Spleen (tissue), 13 donors: ENCODE measurements at places on chromosomes 12 and 14.

- peak; percentile 91 for DNase-seq
Measured at GRCh38 chr12:101697930-101698799, 725 bp downstream of the CHPT1 start.

DNA sequence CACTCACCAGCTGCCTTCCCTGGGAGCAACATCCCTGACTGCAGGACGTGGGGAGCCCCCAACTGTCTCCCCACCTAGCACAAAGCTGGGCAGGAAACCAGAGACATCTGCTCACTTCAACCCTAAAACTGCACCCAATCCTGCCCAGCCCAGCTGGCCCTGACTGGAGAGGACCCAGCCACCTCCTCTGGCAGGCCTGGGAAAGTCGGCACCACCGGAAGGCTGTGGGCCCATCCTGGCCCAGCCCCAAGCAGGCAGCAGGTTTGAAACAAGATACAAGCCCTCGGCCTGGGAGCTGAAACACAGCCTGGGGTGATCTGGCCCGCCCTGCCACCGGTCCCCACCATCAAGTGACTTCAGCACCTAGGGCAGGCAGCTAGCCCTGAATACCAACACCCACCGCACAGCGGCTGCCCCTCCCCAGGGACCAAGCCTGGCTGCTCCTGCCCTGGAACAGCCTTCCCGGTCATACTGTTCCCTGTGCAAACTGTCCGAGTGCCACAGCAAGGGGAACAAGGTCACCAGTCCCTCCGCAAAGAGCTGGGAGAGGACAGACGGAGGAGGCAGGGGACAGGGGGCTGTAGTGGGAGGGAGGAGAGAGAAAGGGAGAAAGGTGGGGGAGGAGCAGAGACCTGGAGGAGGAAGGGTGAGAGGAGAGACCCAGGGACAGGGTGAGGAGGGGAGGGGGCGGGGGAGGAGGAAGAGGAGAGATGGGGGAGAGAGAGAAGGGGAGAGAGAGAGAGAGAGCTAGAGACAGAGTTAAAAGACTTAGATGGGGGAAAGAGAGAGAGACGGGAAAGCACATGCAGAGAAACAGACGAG lies 115.7 kb downstream of the RFLNA start:
- no peak for DNase-seq

- no peak for DNase-seq
Measured at GRCh38 chr12:25970082-25970481, 11.6 kb downstream of the RASSF8 start.

GRCh38 chr12:102182635-102183034 lies 15.0 kb downstream of the PMCH start:
- no peak for DNase-seq

DNA sequence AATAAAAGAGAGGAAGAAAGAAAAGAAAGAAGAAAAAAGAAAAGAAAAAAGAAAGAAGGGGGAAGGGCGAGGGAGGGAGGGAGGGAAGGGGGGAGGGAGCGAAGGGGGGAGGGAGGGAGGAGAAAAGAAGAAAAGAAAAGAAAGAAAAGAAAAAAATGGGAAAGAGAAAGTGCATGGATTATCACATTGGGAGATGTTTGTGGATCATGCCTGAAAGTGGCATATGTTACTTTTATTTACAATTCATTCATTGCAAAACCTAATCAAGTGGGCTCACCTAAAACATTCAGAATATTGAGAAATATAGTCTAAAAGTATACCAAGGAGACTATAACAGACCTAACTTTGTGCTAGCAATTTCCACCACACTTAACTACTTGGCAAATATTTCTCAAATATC lies 246.9 kb upstream of the SYT1 start:
- no peak for DNase-seq

GRCh38 chr14:87998482-87998881 lies 5.5 kb upstream of the GALC start:
- DNase-seq, result no peak

- no peak for DNase-seq
Measured at GRCh38 chr14:65162031-65162430, 59.7 kb upstream of the MAX start.

DNA sequence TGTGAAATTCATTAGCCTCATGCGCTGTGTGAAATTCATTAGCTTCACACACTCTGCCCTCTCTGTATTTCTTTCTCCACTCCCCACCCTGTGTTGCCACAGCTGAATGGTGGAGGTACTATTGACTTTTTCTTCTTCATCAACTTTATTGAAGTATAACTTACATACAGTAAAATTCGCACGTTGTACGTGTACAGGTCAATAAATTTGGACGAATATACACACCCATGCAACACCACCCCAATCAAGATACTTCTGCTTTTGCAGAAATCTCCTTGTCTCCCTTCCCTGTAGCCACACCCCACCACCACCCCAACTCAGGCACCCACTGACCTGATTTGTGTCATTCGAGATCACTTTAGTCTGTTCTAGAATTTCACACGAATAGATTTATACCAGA lies 51.8 kb downstream of the FBXL14 start:
- no peak for DNase-seq

DNA sequence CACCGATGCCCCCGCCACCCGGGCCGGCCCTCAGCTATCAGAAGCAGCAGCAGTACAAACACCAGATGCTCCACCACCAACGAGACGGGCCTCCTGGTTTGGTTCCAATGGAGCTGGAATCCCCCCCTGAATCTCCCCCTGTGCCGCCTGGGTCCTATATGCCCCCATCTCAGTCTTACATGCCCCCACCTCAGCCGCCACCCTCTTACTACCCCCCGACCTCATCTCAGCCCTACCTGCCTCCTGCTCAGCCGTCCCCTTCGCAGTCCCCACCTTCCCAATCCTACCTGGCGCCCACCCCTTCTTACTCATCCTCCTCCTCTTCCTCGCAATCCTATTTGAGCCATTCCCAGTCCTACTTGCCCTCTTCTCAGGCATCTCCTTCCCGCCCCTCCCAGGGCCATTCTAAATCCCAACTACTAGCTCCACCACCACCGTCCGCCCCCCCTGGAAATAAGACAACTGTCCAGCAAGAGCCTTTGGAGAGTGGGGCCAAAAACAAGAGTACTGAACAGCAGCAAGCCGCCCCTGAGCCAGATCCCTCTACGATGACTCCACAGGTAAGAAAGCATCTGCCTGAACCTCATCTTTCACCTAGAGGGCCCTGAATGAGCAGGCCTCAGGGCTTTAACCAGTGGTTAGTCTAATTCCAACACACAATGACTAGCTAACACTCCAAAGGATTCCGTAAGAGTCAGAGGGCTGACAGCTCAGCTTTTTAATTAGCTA lies 851 bp downstream of the YLPM1 start:
- no peak for DNase-seq

DNA sequence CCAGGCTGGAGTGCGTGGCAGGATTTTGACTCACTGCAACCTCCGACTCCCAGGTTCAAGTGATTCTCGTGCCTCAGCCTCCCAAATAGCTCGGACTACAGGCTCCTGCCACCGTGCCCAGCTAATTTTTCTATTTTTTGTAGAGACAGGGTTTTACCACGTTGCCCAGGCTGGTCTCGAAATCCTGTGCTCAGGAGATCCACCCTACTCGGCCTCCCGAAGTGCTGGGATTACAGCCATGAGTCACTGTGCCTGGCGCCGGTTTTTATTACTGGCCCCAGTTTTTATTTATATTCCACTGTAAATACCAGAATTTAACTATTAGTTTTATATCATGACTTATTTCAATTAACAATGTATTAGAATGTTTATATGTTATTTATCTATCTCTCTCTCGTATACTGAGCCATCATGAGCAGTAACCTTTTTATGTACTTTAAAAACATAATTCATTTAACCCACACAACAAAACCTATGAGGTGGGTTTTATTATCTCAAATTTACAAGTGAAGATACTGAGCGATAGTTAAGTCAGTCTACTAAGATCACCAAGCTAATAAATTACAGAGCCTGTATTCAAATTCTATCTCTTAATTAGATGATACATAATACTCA lies 47.8 kb downstream of the HECTD1 start:
- no peak for DNase-seq

- no peak for DNase-seq
Measured at GRCh38 chr12:78060186-78060585, 229.5 kb downstream of the NAV3 start.

DNA sequence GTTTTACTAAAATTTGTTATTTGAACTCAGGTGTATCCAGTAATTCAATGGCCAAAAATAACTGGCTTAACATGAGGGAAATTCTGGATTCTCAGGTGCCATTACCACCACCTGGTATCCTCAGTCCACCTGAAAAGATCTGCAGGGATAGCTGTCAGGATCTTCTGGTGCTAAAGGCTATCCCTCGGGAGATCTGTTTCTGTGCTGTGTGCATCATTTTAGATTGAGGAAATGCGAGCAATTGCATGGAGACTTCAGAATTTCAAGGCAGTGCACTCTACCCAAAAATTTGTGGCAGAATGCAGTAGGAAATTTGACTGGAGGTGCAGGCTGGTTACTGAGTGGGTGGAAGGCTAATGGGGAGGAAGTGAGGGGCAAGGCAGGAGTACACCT lies 26.4 kb downstream of the ZCCHC8 start:
- DNase-seq, result no peak

DNA sequence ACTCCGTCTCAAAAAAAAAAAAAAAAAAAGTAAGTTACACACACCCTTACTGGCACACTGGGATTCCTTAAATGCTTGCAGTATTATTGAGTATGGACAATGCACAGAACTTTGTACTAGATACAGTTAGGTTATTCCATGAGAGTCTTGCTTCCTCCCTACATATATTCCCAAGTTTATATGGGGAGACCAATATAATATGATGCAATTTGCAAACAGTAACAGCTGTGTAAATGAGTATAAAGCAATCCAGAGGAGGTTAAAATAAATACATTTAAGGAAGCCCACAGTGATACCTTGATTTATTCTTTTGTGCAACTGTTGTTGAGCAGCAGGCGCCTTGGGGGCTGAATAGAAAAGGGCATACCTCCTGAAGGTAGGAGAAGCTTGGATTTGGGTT lies 26.6 kb downstream of the RASSF3 start:
- no peak for DNase-seq

DNA sequence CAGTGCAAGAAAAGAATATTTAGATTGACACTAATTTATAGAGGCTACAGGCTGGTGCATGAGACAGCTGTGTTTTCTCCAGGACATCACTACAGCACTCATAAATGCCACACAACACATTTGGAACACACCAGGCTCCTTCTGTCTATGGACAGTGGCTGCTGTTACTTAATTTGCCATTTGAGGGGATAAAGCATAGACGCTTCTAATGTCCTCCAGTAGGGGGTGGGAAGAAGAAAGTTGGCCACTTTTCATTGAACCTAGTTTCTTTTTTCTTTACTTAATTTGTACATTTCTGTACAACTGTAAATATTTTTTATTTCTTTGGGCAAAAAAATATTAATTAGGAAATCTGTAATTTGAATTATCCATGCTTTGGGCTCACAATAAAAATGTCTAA lies 12.4 kb upstream of the RTN1 start:
- no peak for DNase-seq

DNA sequence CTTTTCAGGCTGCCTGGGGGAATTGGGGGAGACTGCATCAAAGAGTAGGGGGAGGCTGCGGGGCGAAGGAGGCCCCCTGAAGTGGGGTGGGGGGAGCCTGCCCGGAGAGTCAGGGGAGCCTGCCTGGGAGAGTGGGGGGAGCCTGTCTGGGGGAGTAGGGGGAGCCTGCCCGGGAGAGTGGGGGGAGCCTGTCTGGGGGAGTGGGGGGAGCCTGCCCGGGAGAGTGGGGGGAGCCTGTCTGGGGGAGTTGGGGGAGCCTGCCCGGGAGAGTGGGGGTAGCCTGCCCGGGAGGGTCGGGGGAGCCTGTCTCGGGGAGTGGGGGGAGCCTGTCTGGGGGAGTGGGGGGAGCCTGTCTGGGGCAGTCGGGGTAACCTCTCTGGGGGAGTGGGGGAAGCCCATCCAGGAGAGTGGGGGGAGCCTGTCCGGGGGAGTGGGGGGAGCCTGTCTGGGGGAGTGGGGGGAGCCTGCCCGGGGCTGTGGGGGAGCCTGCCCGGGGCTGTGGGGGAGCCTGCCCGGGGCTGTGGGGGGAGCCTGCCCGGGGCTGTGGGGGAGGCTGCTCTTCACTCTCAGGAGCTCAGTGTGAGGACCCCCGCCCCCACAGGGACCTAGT lies 6.5 kb upstream of the DEGS2 start:
- DNase-seq, result no peak

DNA sequence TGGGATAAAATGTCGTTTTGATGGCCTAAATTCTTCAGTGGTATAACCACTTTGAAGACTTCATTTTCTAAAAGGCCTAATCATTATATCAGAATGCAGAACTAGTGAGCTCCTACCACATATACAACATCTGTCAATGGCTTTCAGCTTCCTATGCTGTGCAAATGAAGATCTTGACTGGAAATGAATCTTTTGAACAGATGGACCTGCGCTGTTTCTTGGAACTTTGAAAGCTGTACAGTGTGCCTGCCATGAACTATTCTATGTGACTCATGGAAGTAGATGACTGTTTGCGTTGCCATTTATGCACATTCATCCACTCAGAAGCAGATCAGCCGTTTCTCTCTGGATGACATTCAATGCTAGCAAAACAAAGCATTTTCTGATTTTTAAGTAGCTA lies 542.2 kb upstream of the USP15 start:
- no peak for DNase-seq

DNA sequence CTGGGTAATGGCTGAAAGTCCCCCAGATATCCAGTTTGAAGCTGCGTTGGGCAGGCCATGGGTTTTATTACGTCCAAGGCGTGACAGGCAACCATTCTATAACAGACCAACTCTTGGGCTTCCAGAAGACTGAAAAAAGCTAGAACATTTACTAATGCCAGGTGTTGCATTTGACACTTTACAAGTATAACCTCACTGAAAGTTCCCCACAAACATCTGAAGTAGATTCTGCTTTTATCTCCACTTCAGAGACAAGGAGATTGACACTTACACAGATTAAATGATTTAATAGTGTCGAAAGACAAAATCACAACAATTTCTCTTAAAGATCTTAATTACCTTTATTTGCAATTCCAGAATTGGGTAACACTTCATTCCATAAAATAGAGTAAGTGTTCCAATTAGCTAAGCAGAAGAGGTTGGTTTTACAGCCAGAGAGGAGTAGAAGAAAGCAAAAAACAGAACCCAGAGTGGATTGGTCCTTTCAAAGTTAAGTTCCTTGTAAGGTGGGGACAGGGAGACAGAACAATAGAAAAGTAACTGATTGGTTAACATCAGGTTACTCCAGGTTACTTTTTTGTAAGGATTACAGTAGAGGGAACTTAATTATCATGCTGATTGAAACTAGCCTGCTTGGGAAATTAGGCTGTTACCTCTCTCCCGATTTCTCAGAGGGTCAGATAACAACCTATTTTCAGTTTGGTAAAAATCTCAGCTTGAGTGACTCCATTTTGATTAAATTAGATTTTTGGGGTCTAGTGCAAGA lies 11.3 kb downstream of the SOCS2 start:
- no peak for DNase-seq
